ENCODE measurements at places on chromosomes 13 and 19.
A peak's percentile ranks its signal among the peaks of the same experiment; 100 is the strongest.

GRCh38 chr19:58381460-58382212 lies 806 bp upstream of the ZNF837 start:
- DNase-seq, result no peak

- DNase-seq, result no peak
Measured at GRCh38 chr13:21365574-21365973, 93.5 kb downstream of the ZDHHC20 start.

DNA sequence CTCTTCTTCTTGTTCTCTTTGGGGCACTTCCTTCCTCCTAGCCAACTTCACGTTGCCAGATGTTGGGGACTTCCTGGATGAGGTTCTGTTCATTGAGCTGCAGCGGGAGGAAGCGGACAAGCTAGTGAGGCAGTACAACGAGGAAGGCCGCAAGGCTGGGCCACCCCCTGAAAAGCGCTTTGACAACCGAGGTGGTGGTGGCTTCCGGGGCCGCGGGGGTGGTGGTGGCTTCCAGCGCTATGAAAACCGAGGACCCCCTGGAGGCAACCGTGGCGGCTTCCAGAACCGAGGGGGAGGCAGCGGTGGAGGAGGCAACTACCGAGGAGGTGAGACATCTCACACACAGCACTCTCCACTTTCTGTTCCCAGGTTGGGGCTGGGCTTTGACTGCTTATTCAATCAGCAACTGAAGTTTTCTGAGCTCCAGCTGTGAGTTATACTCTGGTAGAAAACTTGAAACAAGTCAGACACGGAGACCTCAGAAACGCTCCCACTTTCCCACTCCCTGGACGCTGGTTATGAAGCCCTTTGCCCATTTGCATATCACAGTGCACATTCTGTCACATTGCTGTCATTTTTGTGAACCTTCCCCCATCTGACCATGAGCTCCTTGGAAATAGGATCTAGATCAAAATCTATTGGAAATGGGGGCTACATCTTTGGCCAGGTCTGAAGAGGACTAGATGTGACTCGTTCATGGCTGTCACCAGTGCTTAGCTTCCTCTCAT lies 7.2 kb upstream of the CCDC97 start:
- no peak for DNase-seq

DNA sequence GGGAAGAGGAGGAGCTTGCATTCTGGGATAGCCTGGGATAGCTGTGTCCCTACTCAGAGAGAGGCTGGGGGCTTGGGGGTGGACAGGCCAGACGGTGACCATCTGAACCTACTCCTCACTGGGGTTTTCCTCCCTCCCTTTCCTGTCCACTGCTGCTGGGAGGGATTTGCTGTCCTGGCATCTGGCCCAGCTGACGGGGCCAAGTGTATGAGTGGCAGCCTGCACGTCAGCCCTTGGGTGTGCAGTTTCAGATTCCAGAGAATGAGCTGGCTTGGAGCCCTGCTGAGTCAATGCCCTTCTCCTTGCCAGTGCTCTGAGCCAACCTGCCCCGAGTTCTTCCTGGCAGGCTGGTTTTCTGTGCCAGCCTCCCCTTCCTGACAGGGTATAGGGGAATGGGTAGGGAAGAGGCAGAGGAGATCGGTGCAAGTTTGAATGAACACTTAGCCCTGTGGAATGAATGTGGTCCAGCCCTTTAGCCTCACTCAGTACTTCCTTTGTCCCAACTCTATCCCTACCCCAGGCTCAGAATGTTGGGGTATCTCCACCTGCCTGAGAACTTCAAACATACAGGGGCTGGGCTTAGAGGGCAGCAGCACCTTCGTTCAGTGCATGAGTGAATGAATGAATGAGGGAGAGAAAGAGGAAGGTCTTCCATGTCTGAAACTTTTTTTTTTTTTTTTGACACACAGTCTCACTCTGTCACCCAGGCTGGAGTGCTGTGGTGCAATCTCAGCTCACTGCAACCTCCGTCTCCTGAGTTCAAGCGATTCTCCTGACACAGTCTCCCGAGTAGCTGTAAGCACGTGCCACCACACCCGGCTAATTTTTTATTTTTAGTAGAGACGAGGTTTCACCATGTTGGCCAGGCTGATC lies 1.8 kb upstream of the ANGPTL4 start:
- DNase-seq, result peak; percentile 89

DNA sequence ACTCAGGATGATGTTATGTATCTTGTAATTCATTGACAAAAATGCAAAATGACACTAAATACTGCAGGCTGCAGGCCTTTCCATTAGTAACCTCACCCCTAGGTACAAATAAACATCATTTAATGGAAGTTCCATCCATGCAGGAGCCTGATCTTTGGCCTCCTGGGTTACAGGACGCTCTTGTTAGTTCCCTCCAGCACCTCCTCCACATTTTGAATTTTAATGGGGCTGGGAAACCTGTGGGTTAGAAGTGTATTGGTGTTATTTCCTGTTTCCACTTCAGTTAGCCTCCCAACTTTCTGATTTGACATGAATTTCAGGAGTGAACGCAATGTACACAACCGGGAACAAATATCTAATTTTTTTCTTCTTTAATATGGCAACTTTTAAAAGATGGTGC lies 237.1 kb upstream of the ARGLU1 start:
- no peak for DNase-seq

- DNase-seq, result no peak
Measured at GRCh38 chr19:9819596-9819909, 674 bp upstream of the FBXL12 start.

- peak; percentile 71 for DNase-seq
Measured at GRCh38 chr13:21957833-21958232, 287.0 kb downstream of the FGF9 start.

DNA sequence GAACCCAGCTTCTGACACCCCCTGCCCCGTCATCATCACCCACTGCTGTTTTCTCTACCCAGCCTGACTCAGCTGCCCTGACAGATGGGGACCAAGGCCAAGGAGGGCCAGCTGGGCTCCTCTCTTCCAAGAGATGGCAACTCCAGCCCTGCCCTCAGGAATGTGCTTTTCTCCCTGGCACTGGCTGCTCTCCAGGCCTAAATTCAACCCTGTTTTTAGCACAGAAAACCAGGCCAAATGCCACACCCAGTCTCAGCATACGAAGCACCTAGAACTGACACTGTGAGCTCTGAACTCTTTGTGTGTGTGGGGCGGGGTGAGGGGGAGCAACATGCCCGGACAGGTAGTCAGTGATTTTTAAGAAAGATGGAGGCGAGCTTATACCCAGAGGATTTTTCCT lies 23.4 kb upstream of the IGFL1 start:
- peak; percentile 6 for DNase-seq

GRCh38 chr19:49766930-49767299 lies at the start of gene AP2A1:
Gene AP2A1, plus strand, starts transcription at chr19:49767001. Its CDS starts 133 bp downstream, at chr19:49767134.
- DNase-seq, result no peak

DNA sequence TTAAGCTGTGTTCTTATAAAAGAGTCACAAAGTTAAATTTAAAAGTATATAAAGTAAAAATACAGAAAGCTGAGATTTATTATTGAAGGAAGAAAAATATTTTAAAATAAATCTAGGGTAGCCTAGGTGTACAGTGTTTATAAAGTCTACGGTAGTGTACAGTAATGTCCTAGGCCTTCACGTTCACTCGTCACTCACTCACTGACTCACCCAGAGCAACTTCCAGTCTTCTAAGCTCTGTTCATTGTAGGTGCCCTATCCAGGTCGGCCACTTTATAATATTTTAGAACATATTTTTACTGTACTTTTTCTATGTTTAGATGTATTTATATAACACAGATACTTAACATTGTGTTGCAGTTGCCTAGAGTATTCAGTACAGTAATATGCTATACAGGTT lies 47.4 kb downstream of the NDFIP2 start:
- no peak for DNase-seq

DNA sequence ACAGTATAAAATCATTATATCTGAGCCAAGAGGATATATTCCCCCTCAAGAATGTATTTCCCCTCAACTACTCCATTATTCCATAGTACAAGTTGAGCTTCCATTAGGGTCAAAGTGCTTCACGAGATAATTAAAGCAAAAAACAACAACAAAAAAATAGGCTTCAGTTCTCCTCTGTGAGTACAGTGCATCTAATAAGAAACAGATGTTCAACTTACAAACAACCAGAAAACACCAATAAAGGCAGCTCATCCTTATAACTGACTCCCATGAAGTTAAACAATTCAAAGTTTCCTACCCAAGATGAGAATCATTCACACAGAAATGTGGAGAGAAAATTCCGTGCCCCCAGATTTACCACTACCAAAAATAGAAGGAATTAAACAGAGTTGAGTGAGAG lies 854.4 kb downstream of the PCDH9 start:
- DNase-seq, result no peak

Data from DMS79 treated with DMSO at 0.1 percent for 48 hours (cell line).